Stimulated activated CD4-positive, alpha-beta T cell treated with anti-CD3 and anti-CD28 coated beads, Interleukin-4, amount 100 ng/mL, for 1 hour (primary cell): ENCODE measurements at places on chromosomes 1 and 21.

DNA sequence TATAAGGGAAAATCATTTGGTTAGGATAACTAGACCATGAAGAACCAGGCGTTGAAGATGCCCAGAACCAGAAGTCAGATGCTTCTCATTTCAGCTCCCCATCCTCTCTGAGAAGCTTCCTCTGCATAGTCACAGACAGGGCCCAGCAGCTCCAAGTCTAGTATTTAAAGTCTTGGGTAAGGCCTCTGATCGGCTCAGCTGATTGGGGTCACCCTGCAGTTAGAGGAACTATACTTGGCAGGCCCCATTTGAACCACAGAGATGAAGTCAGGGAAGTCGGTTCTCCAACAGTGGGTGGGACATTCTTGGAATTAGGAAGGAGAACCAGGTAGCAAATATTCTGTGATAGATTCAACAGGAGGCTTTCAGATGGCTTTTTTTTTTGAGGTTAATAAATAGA lies 48.3 kb downstream of the SLC22A15 start:
- no peak for DNase-seq

DNA sequence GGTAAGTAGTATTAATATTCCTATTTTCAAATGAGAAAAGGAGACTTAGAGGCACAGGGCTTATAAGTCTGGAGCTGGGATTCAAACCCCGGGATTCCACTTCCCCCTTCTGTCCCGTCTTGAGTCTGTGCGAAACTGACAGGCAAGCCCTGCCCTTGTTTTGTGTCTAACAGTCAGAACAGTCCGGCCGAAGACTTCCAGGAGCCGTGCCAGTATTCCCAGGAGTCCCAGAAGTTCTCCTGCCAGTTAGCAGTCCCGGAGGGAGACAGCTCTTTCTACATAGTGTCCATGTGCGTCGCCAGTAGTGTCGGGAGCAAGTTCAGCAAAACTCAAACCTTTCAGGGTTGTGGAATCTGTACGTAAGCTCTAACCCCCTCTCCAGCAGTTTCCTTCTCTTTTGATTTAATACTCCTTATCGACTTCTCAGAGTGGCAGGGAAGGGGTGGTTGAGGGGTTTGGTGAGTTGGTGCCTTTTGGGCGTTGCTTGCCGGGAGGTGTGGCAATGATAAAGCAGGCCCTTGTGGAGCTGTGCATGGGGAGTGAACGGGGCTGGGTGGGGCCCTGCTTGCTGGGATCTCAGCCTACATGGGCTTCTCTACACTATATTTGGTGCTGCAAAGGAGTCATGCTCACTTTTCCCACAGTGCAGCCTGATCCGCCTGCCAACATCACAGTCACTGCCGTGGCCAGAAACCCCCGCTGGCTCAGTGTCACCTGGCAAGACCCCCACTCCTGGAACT lies 29.4 kb downstream of the IL6R start:
- DNase-seq = no peak

DNA sequence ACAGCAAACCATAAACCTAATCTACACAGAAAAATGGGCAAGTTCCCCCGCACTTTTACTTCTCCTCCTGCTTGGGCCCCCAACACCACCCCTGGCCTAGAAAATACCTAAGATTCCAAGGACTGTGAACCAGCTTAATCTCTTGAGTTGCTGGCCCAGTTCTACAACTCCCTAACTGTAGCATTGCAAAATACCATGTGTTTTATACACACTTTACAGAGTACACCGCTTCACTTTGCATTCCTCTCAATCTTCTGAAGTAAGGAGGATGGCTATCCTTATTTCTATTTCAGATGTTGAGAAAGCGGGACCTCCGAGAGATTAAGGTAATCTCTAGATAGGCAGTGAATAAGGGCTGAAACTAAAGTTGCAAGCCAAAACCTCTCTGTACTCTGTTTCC lies 408.3 kb upstream of the NR5A2 start:
- DNase-seq = no peak

DNA sequence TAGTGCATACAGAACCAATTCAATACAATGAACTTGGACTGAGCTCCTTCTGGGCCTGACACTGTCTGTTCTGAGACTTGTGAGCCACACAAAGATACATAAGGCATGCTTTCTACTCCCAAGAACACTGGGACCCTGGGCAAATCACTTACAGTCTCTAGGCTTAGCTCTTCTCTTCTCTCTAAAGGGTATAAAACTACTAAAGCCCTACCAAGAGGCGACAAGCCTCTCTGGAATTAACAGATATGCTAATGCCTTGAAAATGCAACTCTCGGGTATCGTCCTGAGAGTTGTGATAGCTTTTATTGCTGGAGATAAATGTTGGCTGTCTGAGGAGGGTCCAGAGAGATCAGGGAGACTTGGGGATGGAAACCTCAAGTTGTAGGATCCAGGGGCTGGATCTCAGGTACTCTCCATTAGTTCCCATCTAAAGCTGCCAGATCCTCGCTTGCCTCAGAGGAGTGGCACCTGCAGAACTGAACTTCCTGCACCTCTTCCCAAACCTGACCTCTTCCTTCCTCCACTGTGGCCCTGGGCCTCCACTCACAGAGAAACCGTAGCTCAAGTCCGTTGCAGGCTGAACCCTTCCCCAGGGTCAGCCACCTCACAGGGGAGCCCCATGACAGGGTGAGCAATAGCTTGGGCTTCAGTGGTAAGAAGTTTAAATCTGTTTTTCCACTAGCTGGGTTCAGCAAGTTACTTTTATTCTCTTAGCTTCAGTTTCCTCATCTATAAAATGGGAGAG lies 11.5 kb upstream of the CFAP45 start:
- no peak for DNase-seq

- no peak for DNase-seq
Measured at GRCh38 chr1:172144445-172145061, 275.9 kb upstream of the C1orf105 start.

- DNase-seq = no peak
Measured at GRCh38 chr21:25734654-25734903, 125 bp downstream of the ATP5PF start.

GRCh38 chr21:33477066-33477465 lies 2.7 kb downstream of the TMEM50B start:
- no peak for DNase-seq

- DNase-seq = peak; percentile 32
Measured at GRCh38 chr1:46062651-46063319, 69.6 kb downstream of the PIK3R3 start.

DNA sequence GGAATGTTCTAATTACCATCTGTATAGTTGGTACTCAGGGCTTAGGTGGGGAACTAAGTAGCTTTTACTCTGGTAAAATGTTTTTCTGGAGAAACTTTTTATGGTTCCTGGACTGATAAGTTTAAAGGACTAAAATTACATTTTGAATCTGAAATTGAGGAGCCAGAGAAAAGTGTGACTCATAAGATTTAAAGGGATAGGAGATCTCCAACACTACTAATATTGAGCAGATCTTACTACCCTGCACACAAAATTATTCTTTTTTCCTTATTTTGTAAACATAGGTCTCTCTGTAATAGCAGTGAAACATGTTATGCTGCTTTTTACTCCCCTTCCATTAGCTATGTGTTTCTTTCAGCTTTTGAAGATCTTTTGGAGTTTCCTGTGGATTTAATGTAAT lies 32.5 kb downstream of the MTF2 start:
- no peak for DNase-seq

GRCh38 chr1:87739704-87740103 lies 411.0 kb downstream of the LMO4 start:
- no peak for DNase-seq

DNA sequence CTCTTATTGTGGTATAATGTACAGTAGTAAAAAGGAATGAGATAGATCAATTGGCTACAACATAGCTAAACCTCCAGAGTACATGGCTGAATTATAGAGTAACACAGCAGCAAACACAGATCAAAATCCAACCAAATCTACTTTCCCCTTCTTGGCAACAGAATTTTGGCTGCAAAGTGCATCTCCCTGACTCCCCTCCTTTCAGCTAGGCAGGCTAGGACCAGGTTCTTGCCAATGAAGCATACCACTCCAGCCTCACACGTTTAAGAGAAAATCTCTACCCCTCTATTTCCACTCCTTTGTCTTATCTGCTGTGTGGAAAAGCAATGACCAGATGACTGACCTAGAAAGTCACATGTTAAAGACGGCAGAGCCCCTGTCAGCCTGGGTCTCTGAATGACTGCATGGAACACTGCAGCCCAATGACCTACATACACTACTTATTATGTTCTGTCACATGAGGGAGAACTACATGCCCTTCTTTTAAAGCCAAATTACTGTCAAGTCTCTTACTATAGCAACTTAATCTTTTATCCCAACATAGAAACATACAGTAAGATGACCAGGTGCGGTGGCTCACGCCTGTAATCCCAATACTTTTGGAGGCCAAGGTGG lies 99.1 kb downstream of the HLCS start:
- no peak for DNase-seq

DNA sequence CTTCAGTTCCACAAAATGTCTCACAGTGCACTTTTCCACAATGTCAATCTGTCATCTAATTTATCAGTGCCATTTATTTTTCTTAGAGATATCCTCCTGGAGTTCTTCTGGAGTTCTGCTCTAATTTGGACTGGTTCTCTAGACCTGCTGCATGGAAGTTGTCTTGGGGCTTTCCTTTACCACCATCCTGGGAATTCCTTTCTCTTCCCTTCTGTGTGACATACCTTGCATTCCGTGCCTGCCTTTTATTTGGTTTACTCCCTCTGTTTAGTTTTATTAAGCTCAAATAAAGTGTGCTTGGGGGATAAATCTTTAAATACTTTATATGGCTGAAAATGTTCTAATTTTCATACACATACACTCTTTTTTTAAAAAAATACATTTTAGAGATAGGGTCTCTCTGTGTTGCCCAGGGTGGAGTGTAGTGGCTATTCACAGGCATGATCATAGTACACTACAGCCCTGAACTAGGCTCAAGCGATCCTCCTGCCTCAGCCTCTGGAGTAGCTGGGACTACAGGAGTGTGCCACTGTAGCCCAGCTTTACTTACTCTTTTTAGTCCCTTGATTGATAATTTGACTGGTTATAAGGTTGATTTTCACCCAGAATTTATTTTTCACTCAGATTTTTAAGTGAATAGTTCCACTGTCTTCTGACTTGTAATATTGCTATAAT lies 14.4 kb downstream of the MTF2 start:
- no peak for DNase-seq

GRCh38 chr1:23020706-23021405 lies 1.6 kb downstream of the KDM1A start:
- no peak for DNase-seq

- DNase-seq = no peak
Measured at GRCh38 chr1:10986525-10986890, 25.9 kb upstream of the TARDBP start.
